Activated naive CD4-positive, alpha-beta T cell treated with anti-CD3 and anti-CD28 coated beads, Interleukin-2, amount 50 U/mL, for 72 hours (primary cell): ENCODE measurements at places on chromosomes 7 and 10. TPM values are rescaled to one million over a fixed set of nuclear protein-coding genes. Genes with fewer than 3 reads are reported as not detected.

DNA sequence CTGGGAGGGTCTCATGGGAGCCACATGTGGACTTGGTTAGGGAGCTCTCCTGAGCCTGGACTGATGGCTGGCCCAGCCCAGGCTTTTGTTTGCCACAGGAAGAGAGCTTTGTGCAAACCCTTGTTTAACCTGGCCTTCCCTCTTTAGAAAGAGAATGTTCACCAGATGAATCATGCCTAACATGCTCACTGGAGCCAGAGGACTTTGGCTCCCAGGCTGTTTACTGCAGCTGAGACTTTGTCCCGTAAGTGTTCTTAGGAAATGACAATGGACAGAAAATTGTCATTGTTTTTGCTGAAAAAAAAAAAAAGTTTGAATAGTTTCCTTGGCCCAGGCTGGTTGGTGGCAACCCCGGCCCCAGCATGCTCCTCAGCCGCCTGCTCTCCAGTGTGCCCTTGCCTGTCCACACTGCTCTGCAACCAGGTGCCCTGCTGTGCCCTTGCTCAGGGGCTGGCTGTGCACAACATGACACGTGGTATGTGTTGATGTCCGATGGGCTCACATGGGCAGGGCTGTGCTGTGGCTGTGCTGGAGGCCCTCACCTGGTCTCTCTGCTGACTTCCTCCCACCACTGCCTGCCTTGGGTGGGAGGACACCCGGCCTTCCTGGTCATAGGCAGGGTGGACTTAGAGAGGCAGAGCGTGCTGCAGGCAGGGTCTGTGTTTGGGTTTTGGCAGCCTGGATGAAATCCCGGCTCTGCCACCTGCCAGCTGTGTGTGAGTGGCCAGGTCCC is 215.3 kb upstream of the ZNF32 start:
- DNase-seq: no peak

Gene CREB5
- not detected for total RNA-seq

DNA sequence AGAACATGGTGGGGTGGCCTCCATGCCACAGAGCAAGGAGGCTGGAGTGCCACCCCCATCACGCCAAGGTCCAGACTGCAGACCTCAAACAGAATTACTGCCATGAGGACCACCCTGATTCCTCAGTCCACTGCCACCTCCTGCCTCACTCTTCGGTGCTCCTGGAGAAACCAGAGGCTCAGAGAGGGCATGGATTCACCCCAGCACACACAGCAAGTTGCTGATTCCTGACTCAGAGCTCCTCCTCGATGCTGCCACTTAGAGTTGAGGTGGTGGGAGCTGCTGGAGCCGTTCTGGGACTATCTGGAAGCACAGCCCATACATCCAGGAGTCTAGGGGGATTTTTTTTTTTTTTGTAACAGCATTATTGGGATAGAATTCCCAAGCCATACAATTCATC is 22.0 kb upstream of the MYL10 start:
- no peak for DNase-seq

- no peak for DNase-seq
Measured at GRCh38 chr10:59857049-59857448, 49.3 kb downstream of the CCDC6 start.

Gene SRRM3
- total RNA-seq: not detected

DNA sequence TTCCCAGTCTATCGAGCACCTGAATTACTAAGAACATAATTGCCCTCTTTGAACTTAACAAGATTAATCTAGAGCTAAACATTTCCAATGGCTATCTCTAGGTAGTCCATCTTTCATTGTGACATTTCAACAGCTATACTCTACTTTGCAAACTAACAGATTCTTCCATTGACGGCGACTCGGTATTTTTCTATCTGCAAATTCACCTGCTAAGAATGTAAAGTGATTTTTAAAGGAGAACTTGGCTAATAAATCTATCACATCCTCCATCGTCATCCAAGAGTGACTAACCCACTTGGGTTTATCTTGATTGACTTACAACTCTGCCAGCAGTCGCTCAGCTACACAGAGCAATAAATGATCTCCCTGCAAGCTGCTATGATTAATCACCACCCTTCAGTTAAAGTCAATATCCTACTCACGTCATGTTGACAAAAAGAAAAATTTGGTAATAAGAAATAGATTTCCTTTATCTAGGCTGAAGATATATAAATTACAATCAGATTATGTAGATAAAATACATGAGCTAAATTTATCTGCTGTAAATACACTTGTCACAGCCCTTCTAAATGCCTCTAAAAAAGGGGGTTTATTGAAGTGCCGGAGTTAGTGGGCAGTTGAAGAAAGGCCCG is 99.5 kb downstream of the SFMBT2 start:
- DNase-seq: no peak

DNA sequence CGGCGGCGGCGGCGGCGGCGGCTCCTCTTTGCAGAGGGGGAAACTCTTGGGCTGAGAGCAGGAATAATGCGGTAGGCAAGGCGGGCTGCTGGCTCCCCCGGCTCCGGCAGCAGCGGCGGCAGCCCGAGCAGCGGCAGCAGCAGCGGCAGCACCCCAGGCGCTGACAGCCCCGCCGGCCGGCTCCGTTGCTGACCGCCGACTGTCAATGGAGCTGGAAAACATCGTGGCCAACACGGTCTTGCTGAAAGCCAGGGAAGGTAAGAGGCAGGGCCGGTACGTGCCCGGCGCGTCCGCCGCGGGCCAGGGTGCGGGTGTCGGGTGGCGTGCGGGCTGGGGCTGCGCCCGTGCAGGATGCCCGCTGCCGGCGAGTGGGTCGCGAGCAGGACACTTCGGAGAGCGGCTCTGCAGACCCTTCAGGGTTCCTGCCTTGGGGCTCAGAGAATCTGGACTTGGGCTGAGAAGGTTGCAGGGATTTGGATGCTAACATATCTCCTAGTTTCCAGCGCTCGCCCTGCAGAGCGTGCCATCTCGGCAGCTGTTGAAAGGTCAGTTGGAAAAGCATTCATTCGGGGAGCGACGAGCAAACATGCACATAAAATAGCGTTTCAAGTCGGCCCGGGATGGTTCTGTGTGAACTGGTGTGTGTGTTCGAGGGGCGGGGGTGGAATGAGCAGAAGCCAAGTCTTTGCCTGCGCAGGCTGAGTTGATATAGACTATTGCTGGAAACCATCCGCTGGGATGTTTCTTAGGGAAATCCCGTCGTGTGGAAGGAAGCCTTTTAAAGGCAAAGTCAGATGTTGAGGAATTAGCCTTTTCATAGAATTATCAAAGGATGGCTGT is 562 bp downstream of the GRK5 start:
- peak; percentile 69 for DNase-seq

GRCh38 chr7:1811850-1812508 is 141.9 kb downstream of the ELFN1 start:
- no peak for DNase-seq

DNA sequence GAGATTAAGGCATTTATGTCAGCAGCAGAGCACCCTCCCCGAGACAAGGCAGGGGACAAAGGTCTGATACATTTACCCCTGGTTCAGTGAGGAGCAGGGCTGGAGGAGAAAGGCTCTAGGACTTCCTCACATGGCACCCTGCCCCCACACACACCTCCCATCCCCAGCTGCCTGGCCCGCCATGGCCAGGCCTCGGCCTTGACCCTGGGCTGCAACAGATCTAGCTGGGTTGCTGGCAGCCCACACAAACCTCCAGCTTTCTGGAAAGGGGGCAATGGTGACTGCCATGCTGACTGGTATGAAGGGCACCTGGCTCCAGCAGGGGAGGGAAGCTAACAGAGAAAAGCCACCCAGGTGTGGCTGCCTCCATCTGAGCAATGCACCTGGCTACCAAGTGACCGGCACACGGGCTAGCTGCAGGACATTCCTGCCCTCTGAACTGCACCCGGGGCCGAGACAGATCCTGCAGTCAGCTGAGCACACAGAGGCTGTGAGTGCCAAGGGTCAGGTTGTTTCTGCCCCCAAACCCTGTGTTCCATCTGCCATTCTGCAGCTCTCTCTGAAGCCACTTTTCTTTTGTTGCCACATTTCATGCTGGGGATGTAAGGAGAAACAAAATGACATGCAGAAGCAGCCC is 85.8 kb upstream of the LRRC18 start:
- no peak for DNase-seq

Gene SNCG
- 1.7 TPM for total RNA-seq

- no peak for DNase-seq
Measured at GRCh38 chr7:5194571-5194970, 4.5 kb downstream of the WIPI2 start.

GRCh38 chr7:1342090-1342640 is 109.5 kb downstream of the UNCX start:
- no peak for DNase-seq

DNA sequence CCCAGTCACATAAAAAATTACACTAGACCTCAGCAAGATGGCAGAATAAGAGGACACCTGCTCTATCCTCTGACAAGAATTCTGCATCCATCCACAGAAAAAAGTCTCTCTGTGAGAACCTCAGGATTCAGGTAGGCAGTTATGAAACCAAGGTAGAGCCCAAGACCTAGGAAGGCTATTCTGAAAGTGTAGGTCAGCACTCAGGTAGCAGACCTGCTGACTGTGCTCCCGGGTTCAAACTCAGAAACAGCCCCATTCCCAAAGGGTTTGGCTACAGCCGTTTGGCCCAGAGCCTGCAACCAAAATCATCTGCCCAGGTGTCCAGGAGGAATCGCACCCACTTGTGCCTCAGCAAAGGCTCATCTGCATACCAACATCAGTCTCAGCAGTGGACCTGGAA is 37.7 kb downstream of the COA1 start:
- no peak for DNase-seq

- no peak for DNase-seq
Measured at GRCh38 chr10:32148864-32149251, 92.6 kb upstream of the KIF5B start.

Gene LIPF
- total RNA-seq: not detected

GRCh38 chr7:28093623-28094232 is 86.9 kb downstream of the JAZF1 start:
- no peak for DNase-seq
